Fibroblast of the aortic adventitia (primary cell): ENCODE measurements at places on chromosomes 3 and 15. TPM values are rescaled to one million over a fixed set of nuclear protein-coding genes. Genes with fewer than 3 reads are reported as not detected.

Gene ATP2B2
- total RNA-seq: not detected in 2 replicates

Gene IQGAP1
- 164 and 289 TPM in 2 replicates for total RNA-seq

Gene CATSPER2
- total RNA-seq: 1.5 and 2.4 TPM in 2 replicates

Gene CAPN3
- total RNA-seq: 1.6 and 2.5 TPM in 2 replicates

Gene CPN2
- not detected in 2 replicates for total RNA-seq

Gene ERC2
- total RNA-seq: 0.09 TPM in 1 of 2 replicates, not detected in the other

Gene SCAP
- total RNA-seq: 42.0 and 47.7 TPM in 2 replicates

Gene UBE2Q2
- total RNA-seq: 51.5 and 58.6 TPM in 2 replicates

Gene CLDN18
- not detected in 2 replicates for total RNA-seq

Gene IGSF10
- total RNA-seq: 8.0 and 47.6 TPM in 2 replicates

Gene GOLGA8T
- not detected in 2 replicates for total RNA-seq

Gene MKRN3
- 0.45 and 0.65 TPM in 2 replicates for total RNA-seq

Gene SPG11
- 67.5 and 84.8 TPM in 2 replicates for total RNA-seq

Gene SST
- total RNA-seq: not detected in 2 replicates

Gene KBTBD12
- total RNA-seq: under 0.01 TPM in 1 of 2 replicates, not detected in the other

Gene CCRL2
- total RNA-seq: 0.54 TPM in 1 of 2 replicates, not detected in the other
